ENCODE measurements at places on chromosomes 5 and 9.
A peak's percentile ranks its signal among the peaks of the same experiment; 100 is the strongest.

- no peak for DNase-seq
These were observed 300.7 kb downstream of the MLLT3 start for GRCh38 chr9:20321423-20322082.

GRCh38 chr5:572398-573019, 39.6 kb upstream of the CEP72 start:
- DNase-seq: no peak

DNA sequence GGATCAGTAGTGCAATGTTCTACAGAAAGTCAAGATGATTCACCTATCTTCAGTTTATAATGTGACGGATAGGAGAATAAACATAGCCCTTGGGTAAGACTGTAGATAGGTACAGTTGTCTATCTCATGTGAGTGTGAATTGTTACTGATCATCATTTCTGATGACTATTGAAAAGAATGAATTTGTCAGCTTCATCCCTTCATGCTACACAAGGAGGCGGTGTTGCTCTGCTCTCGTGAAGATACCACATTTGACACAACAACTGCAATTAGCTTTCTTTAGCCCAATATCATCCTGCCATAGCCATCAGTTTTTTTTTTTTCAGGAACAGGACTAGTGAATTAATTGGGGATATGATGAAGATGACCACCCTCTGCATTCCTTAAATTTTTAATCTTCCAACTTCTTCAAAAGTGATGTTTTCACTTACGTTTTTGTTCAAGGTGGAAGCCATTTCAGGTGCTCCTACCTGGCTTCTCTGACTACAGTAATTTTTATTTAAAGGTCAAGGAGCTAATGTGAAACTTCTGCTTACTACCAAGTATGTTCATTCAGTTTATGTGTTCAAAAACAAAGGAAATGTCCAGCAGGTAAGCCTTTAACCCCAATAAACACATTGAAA, 152.9 kb upstream of the MOCS2 start:
- DNase-seq: no peak

DNA sequence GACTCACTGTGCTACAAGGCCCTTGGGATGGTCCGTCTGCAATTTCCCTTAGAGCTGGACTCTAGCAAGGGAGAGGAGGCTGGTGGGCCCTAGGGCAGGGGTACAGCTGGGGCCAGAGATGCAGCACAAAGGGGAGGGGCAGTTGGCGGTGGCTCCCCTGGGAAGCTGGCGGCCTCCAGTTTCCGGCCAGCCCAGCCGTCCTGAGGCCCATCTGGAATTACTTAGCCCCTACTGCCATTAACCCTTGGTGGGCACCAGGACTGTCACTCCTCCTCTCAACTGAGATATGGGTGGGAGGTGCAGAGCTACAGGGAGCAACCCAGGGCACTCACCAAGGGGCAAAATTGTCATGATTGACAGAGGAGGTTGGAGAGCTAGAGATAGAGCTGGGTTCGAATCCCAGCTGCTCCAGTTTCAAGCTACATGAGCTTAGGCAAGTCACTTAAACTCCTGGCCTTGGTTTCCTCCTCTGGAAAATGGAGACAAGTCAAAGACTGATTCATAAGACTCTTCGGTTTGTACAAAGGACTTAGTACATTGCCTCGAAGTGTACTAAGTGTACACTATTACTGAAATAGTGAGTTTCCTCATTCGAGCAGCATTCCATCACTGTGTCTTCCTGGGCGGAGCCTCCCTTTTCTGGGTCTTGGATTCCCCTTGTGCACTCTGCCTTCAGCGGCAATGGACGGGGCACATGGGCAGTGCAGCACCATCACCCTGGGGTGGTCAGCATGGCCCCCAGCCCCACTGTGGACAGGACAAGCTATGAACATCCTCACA, 2.7 kb upstream of the PDGFRB start:
- DNase-seq: no peak

DNA sequence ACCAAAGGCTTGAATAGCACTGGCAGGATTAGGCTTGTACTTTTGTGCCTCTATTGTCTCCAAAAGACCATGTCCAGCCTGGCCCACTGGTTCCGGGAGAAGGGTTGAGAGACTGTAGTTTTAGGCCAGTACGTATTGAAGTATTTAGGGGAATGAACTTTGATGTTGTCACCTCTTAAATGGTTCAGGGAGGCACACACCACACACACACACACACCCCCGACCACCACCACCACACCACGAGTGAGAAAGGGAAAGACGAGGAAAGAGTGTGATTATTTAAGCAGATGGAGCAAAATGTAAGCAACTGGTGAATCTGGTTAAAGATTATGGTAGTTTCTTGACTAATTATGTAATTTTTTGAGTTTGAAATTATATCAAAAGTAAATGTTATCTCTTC, 61.6 kb downstream of the NIPBL start:
- DNase-seq: no peak

- no peak for DNase-seq
These were observed 36.4 kb downstream of the JADE2 start for GRCh38 chr5:134561871-134562296.

DNA sequence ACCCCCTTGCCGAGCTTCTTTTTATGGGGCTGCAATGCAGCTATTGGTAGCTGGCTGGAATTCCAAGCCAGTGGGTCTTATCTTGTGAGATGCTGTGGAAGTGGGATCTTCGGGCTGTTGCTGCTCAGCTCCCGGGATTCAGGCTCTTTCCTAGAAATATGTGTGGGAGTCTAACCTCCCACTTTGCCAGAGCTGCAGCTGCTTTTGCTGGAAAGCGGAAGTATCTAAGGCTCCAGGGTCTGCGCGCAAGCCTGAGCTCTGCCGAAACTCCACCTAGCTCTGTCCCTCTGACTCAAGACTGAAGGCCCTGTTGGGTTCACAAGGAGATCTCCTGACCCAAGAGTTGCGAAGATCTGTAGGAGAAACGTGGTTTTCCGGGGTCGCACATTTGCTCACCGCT, 151.1 kb upstream of the ANKRD55 start:
- DNase-seq: no peak

GRCh38 chr5:88322785-88323184, 54.1 kb upstream of the TMEM161B start:
- DNase-seq: no peak

DNA sequence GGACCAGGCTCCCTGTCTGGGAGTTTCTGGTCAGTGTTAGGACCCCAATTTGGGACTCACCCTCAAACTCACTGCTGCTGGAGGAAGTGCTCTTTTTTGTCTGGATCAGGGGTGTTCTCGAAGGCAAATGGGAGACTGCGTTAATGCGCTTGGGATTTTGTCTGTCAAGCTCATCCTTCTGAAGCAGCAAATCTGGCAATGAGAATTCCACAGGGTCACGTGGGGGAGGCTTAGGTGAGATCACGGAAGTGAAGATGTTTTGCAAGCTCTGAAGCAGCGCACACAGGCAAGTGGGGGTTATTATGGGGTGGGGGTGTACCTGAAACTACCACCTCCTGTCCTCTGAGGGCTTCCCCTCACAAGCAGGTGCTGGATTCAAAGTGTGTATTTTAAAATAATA, 10.5 kb upstream of the TEX53 start:
- no peak for DNase-seq

- no peak for DNase-seq
These were observed 563.9 kb upstream of the ADAMTS16 start for GRCh38 chr5:4576161-4576748.

DNA sequence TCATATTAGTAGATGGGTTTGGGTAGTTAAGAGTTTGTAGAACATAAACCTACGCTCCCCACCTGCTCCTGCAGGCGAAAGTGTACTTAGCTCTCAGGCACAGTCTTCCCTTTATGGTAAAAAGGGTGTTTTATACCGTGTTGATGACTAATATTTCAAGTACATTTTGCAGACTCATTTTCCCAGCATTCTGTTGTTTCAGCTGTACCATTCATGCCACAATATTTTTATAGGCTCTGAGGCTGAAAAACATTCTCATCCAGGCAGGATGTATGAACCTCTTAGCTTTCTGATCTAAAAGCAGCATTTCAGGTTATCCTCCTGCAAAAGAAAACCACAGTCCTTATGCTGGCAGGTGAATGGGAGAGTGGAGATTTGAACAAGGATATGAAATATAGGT, 231.4 kb downstream of the NR2F1-AS1 start:
- DNase-seq: no peak

DNA sequence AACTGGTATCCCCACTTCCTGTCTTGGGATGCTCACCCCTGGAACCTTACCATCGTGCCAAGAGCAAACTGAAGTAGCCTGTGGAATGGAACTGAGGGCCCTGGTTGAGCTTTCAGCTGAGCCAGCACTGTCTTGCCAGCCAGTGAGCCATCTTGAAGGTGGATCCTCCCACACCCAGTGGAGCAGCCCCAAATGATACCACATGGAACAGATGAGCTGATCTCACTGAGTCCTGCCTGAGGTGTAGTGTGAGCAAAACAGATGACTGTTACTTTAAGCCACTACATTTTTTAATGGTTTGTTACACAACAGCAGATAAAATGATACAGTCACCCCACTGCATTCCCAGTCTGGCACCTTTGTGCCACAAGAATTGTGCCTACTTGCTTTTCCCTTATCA, 2.2 kb upstream of the PCYOX1L start:
- DNase-seq: no peak

DNA sequence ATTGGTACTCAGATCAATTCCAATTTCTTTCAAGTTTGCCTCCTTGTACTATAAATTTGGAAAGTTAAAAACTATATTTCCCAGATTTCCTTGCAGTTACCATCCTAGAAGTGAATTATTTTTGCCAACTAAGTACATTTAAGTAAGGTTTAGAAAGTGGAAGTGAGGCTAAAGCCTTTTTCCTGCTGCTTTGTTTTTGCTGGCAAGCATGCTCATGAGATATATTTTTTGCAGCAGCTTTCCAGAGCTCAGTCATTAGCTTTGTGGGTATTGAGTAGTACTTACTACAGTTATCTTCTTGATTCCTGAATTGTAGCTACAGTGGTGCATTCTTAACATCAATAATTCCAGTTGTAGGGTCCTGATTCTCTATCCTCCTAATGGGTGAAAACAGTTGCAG, 3.5 kb upstream of the BTF3 start:
- no peak for DNase-seq

DNA sequence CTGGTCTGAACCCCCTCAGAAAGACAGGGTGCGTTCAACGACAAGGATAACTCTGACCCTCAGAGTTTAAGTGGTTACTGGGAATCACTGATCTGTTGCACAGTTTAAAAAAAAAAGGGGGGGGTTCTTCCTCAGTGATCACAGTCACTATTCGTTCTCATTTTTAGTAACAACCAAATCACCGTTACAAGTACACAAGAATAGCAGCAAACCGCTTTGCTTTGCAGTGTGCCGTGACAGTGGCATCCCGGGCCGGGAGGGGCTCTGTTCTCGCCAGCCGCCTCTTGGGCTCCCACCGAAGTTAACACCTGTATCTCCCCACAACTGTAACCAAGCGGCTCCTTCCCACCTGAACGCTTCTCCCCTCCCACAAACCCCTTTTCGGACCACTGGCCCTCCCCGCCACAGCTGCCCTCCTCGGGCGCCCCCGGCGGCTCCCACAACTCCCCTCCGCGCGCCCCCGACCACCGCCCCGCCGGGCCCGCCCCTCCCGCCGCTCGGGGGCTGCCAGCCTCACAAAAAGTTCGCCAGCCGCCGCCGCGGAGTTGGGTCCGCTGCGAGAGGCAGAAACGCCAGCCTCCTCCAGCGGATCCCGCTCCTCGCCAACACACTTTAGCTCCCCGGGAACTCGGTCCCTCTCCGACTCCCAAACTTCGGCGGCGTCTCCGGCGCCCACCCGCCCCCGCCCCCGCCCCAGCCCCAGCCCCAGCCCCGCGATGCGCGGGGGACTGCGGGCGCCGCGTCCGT, 1.2 kb downstream of the SSBP2 start:
- peak; percentile 6 for DNase-seq

- DNase-seq: no peak
These were observed 177.3 kb upstream of the SPEF2 start for GRCh38 chr5:35440409-35440808.
